ENCODE measurements at places on chromosomes 3 and 15.

- DNase-seq = no peak
Observed at GRCh38 chr3:193595939-193596487, 3.0 kb downstream of the OPA1 start.

- no peak for DNase-seq
Observed at GRCh38 chr3:128095222-128095703, 28.3 kb downstream of the RUVBL1 start.

GRCh38 chr3:139561959-139562676 lies 22.6 kb upstream of the RBP1 start:
- no peak for DNase-seq

DNA sequence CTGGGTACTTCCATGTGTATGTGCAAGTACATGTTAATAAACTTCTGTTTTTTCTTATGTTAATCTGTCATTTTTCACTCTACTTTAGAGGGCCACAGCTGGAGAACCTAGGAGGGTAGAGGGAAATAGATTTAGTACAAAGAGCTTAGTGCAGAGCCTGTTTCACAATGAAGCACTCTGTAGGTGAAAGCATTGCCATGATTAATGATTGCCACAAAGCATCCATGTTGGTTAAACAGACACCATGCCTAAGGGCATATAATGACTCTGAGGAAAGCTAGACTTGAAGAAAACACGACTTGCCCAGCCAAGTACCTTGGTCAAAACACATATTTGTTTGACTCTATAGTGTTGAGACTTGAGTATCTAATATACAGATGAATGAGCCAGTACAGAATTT lies 338.4 kb downstream of the FHIT start:
- no peak for DNase-seq

DNA sequence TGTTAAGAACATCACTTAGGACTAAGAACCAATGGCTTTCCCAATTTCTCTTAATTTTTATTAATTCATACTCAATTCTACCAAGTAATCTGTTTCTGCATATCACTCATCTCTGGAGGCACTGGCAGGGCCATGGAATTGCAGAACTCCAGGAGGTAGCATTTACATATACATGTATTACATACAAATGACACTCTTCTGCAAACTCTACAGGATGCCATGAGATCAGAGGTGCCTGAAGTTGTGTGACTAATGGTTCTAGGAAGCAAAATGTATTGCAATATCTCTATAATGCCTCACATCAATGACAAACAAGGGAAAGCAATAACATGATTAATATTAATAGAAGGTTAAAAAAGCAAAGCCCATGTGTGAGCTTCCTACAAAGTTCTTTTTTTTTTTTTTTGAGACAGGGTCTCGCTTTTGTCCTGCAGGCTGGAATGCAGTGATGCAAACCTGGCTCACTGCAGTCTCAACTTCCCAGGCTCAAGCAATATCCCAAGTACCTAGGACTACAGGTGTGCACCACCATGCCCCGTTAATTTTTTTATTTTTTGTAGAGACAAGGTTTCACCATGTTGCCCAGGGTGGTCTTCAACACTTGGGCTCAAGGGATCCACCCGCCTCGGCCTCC lies 33.0 kb downstream of the DENND6A start:
- DNase-seq = no peak

- DNase-seq = no peak
Observed at GRCh38 chr3:67001086-67001861, 3.2 kb downstream of the KBTBD8 start.

DNA sequence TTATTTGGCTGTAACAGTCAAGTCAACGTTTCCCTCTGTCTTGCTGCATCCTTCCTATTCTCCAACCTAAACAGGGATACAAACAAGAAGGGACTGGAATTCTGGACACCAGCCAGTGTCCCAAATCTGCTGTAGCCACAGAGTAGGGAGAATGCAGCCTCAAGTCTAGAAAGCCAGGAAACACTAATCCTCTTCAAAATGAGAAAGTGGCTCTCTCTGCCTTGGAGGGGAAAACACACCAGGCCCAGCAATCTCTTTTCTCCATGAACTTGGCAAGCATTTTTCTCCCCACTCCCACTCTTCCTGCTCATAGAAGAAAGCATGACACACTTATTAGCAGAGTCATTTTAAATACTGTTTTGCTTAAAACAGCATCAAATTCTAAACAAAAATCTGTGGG lies 781.7 kb downstream of the SQOR start:
- DNase-seq = no peak

DNA sequence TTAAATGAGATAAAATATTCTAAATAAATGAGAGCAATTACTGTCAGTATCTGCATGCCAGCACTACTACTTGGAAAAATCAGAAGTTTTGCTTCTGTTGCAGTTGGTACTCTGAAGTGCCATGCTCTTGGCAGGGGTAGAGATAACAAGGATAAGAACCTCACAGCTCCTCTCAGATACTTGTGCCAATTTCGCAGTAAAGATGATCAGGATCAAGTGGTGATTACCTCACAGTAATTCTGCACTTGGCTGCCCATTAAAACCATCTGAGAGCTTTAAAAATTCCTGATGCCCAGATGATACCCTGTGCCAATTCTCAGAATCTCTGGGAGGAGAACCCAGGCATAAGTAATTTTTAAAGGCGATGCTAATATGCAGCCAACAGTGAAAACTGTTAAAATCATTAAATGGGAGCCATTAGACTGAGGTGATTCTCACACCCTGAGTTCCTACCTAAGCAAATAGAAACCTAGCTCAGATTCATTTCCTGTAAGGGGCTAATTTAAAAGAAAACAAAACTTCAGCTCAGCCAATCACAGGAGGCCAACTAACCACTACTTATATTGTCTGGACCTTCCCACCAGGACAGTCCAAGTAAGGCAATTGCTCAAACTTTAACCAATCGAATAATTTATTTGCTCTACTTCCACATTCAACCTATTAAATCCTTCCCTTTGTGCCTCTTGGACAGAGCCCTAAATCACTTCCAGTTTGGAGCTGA lies 171.2 kb downstream of the KCNMB2 start:
- no peak for DNase-seq

DNA sequence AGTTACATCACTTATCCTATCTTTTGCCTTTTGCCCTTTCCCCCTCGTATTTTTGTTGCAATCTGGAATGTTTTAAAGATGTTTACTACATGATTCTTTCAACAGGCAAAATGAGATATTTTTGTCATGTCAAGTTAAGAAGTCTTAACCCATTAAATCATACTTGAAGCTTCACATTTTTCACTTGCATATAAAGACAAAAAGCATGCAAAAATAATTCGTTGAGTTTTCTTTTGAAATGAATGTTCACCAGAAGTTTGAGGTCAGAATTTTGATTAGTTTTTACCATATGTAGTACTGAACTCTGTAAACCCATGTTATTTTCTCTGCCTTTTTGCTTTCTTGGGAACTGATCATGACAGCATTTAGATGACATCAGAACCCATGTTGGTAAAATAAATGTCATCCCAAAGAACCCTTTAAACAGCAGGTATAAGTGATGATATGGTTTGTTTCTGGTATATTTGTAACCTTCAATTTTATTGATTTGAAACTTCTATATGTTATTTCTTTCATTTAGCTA lies 188.5 kb downstream of the GHSR start:
- no peak for DNase-seq

GRCh38 chr15:83304861-83305703 lies 20.6 kb upstream of the BNC1 start:
- DNase-seq = no peak

DNA sequence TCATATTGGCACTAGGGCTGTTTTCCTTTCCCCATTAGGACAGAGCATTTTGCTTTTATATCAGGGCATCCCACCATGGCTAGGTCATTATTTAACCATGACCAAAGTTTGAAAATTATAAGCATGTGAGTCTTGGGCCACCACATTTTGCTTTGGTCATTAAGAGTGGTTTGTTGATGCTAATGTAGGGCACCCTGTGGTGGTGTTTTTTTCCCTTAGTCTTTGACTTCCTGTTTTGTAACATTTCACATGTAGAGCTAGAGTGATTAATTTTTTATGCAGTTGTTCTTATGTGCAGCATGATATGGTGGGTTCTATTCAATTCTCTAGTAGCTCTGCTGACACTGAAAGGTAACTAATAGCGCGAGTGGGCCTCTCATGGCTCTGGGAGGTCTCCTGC lies 249.6 kb upstream of the ROBO1 start:
- no peak for DNase-seq

DNA sequence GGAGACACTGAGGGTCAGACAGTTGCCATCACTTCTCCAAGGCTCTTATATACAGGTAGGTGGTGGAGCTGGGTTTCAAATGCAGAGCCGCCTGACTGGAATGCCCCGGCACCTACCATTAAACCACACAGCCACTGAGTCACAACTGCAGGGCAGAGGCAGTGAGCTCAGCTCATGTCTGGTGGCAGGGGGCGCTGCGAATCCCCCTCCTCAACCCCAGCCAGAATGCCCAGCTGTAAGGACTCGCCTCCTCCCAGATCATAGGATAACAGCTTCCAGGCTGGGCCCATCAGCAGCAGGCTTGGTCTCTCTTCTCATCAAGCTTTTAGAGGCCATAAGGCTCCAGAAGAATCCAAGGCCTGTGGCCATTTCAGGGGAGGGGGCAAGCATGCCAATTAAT lies 26.4 kb downstream of the ADCY5 start:
- DNase-seq = no peak

DNA sequence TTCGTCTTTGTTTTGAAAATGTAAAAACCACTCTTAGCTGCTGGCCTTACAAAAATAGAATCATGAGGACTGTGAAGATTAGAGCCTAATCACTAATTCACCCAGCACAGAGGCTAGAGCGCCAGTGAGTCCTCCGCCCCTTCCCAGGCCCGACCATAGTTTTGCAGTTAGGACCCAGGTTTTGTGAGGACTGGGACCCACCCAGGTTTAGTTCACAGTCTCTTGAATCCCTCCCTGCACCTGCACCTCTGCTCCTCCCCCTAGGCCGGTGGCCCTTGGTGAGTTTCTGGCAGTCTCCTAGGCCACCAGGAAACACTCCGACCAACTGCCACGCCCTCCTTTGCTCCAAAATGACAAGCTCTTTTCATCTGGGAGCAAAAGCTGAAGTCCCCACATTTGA lies 136.0 kb upstream of the CCDC54 start:
- no peak for DNase-seq

DNA sequence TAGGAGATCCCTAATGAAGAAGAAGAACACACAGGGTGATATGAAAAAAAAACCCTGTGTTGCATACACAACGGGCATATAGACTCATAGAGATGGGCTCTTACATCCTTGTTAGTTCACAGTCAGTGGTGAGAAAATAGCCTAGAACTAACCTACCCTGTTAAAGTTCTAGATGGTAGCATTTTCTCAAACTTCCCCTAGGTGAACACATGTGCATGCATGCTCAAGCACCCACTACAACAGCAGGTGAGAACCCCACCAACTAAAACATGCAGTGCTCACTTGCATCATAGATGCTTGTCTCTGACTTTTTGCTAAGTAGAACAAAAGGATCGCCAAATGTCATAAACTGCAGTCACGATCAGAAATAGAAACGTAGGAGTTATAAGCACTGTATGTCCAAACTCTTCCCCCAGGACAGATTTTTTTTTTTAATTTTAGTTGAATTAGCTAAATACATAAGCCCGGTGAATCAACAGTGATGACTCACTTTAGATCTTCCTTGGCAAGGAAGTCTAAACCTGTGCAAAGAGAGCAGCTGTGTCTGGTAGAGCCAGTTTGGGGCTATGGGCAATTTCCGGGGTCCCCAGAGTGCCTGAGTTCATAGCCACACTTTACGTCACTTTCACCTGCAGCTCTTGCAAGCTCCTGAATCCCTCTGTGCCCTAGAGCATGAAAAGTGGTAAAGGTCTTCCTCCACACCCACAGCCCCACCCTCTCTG lies 96.2 kb upstream of the SEMA6D start:
- DNase-seq = no peak

DNA sequence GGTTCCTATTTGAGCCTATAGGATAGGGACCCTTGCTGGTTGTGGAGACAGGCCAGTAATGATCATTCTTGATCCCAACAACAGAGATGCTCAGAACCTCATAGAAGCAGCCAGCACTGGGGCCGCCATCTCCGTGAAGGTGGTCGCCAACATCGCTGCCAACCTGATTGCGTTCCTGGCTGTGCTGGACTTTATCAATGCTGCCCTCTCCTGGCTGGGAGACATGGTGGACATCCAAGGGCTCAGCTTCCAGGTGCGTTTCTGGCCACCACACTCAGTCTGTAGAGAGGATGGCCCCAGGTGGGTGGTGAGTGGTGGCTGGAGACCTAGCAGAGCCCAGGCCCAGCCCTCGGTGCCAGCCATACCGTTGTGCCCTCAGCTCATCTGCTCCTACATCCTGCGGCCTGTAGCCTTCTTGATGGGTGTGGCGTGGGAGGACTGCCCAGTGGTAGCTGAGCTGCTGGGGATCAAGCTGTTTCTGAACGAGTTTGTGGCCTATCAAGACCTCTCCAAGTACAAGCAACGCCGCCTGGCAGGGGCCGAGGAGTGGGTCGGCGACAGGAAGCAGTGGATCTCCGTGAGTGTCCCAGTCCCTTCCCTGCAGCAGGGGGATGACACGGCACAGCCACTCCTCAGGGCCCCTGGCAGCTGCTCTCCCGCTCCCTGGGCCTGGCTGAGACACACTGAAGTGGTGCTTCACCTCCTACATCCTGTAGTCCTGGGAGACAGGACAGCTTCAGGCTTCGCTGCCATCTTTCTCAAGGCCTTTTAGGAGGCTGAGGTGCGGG lies 46.5 kb upstream of the PDE8A start:
- no peak for DNase-seq

GRCh38 chr15:37087131-37087588 lies 13.2 kb downstream of the MEIS2 start:
- no peak for DNase-seq

DNA sequence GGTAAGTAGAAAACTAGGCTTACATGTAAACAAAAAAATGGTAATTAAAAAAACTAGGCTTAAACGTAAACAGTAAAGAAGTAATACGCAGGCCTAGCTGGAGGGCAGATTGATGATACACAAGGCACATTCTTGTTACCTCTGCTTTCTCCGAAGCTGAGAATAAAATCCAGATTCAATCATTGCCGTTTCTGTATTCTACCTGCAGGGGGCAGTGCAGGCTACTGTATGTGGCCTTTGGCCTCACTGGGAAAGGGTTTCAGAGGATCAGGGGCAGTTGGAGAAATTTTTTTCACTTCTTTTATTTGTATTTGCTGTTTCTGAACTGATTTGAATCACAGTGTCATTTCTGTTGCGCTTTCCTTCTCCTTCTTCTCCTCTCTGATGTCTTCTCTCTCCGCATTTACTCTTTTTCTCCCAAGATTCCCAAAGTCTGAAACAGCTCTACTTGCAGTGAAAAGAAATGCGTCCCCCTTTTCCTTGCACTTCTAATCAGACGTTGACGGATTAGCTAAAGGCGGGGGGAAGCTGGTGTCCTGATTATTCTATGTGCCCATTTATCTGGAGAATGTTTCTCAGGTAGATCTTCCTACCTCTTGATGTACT lies 67.1 kb upstream of the MCTP2 start:
- no peak for DNase-seq

DNA sequence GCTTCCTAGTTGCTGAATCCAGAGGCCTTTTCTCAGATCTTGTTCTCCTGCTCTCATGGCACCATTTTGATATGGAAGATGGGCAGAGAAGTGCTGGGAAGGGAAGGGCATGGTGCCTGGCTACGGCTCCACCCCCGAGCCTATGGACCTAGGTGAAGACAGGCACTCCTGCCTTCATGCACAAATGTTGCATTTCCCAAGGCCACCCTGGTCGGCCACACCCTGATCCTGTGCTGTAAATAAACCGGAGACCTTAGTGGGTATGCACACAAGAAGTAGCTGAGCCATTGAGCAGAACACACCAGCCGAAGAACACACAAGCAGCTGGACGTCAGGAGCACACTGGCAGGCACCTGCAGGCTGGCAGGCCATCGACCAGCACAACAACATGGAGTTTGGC lies 261.6 kb downstream of the SHQ1 start:
- no peak for DNase-seq

Measured in NCI-H187 treated with DMSO at 0.1 percent for 48 hours (cell line).